ENCODE measurements at places on chromosomes 1 and 21.

GRCh38 chr1:40399984-40400704, 26.6 kb downstream of the SMAP2 start:
- no peak for DNase-seq

DNA sequence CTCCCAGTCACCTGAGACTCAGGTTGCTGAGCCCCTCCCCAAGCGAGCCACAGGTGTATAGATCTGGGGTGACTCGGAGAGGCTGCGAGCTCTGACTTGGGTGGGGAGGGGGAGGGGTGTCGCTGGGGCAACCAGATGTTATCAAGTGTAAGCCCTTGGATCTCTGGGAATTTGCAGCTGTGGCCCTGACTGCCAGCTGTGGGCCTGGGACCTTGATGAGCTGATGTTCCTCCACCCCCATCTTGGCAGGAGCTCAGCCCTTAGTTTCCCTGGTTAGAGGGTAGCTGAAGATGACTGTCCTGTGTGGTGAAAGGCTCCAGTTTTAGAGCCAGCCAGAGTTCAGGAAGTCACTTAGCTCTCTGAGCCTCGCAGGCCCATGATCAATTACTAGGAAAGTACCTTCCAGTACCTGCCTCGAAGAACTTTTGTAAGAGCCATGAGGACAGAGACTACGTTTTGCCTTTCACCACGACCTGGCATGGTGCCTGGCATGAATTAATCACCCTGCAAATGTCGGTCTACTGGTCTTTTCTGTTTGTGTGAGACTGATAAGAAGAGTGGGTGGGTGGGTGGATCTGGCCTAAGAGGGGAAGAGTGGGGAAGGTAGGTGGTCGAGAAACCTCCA, 55.8 kb downstream of the YARS1 start:
- peak; percentile 81 for DNase-seq

DNA sequence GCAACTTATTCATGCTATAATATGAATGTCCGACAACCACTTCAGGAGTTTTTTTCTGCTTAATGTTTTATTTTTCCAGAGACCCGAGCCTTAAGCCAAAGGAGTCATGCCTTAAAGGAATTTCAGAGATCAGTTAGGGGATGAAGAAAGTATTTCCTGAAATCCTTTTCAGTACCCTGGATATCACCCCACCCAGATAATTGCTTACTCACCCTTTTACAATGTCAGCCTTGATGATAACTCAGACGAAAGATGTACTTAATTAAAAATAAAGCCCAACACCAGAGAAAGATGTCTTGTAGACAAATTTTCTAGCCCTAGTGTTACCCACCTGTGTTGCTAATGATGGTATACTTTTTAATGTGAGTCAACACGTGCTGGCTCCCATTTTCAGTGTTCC, 124.1 kb downstream of the XCL2 start:
- DNase-seq = no peak

DNA sequence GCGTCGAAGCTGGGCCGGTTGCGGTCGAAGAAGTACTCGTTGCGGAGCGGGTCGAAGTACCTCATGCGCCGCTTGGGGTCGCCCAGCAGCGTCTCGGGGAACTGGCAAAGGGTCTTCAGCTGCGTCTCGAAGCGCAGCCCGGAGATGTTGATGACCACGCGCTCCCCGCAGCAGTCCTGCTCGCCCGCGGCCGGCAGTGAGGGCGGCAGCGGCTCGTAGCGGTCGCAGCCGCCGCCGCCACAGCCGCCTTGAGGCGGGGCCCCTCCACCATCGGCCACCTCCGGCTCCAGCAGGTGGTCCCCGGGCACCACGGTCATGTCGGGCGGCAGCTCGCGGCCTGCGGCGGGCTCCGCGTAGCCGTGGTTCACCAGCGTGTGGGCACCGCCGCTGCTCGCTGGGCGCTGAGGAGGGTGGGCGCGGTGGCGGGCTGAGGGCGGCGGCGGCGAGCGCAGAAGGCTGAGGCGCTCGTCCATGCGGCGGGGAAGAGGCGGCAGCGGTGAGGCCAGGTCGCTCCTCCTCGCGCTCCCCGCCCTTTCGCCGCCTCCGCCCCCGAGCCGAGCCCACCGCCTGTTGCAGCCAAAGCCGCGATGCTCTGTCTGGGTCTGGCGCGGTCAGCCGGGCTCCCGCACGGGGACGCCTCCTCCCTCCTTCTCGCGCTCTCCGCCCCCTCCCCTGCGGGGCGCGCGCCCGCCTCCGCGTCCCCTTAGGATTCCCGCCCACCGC, at the start of gene KCNA3:
KCNA3 (minus strand) TSS at position 604 of the 723 bp plus-strand sequence; CDS start at position 473, 131 bp downstream.
- no peak for DNase-seq

DNA sequence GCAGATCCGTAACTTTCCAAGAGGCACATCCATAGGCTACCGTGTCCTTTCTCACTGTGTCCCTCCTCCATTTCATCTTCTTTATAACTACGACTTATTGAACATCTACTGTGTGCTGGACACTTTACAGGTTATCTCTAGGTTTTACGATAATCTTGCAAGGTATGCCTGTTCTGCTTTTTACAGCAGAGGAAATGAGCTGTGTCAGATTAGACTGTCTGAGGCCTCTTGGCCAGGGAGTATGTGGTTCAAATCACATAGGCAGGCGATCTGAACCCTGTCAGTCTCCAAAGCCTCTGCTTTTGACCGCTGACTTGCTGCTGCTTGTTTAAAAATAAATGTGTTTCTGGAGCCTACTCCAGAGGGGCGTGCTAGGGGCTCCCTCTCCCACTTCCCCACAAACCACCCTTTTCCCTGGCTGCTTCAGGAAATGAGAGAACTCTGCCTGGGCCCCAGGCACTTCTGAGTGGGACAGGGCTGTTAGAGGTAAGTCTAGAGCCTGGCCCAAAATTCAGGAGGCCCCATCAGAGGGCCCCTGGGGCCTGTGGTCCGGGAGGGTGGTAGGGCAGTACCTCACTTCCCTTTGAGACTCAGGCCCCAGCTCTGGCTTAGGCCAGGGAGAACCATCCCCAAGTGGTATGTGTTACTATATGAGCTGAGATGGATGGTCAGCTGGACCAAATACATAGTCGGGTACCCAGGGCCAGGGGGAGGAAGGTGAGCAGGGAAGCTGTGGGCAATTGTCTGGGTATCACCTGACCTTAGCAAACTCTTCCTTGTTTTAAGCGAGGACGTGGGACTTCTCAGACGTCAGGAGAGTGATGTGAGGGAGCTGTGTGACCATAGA, 4.4 kb downstream of the PSEN2 start:
- DNase-seq = no peak

GRCh38 chr1:23570001-23570691, 10.8 kb upstream of the ID3 start:
- no peak for DNase-seq

DNA sequence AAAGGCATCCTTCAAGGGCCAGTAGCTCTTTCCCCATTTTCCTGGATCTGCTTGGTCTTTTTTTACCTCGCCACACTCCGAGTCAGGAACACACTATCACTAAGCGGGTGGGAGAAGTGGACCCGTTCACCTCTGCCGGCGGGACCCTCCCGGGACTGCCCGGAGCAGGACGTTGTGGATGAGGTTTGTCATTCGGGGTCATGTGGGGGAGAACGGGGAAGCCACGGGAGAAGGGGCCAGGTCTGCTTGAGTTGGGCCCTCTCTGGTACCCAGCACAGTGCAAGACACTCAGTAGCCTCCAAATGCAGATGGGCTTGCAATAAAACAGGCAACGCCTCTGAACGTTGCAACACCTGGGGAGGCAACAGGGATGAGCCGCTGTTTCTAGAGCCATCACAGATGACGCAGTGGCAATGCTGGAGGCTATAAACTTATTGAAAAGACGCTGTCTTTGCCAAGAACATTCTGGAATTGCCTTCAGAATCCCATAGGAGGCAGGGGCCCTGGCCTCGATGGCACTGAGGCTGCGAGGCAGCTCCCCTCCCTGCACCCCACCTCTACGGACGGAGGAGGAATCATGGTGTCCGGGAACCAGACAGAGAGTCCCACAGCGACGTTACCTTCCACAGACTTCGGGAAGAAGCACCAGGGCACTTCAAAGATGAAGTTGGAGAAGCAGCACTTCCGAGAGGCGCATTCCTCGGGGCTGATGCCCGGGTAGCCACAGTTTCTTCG, 3.8 kb downstream of the TFF2 start:
- DNase-seq = no peak

GRCh38 chr1:15736038-15736891, at the start of gene SLC25A34:
Gene SLC25A34 (plus strand): TSS chr1:15736258. CDS start chr1:15736486, 228 bp downstream.
- DNase-seq = no peak

- DNase-seq = no peak
These were observed 52.7 kb upstream of the GCLM start for GRCh38 chr1:93961906-93962305.

DNA sequence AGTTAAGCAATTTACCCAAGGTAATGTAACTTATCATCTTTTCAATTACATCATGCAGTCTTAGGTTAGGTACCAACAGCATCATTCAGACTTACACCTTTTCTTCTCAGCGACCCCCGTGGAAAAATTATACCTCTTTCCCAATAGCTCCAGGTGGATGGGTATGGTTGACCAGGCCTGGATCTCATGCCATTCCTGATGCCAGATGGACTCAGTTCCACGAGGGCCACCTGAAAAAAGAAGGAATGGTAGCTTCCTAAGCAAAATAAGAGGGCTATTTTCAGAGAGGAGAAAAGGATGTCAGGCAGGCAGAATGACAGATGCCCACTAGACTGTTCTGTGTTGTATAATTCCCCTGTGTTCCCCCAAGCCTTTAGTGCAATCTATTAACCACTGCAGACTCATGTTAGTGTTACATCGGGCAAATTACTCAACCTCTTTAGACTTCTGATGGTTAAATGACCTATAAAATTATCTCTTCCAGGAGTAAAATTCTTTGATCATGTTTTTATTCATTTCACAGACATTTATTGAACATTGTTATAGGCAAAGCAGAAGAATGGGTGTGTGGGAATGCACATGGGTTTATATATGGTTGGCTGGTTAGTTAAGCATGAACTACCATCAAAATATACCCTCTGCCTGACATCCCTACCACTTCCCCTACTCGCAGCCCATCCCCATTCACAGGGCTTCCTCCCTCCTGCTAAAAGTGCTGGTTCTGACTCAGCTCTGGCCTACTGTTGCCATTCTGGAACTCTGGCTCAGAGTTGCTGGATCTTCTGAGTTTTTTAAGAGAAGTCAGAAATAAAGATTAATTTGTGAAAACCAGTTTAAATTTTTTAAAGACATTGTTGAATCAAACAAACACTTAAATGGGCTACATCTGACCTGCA, 10.6 kb upstream of the MYSM1 start:
- peak; percentile 11 for DNase-seq

DNA sequence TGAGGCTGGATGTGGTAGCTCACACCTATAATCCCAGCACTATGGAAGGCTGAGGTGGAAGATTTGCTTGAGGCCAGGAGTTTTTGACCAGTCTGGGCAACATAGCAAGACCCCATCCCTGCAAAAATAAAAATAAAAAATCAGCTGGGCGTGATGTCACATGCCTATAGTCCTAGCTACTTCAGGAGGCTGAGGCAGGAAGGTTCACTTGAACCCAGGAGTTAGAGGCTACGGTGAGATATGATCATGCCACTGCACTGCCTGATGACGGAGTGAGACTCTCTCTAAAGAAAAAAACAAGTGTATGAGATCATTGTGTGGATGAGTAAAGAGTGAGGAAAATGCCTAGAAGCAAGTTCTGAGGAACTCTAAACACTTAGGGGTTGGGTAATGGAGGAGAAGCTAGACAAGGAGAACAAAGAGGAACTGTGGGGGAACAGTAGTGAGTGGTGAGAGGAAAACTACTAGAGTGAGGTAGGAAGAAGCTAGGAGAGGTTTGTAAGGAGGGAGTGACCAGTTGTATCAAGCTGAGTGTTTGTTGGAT, 17.0 kb downstream of the CLIC4 start:
- DNase-seq = peak; percentile 75

DNA sequence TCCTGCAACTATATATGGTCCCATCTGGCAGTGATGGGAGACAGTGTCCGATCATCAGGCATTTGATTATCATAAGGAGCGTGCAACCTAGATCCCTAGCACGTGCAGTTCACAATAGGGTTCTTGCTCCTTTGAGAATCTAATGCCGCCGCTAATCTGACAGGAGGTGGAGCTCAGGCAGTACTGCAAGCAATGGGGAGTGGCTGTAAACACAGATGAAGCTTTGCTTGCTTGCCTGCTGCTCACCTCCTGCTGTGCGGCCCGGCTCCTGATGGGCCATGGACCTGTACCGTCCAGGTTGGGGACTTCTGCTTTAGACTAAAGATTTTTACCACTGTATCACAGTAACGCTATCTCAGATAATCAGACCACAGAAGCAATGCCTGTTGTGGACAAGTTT, 63.8 kb downstream of the TGFB2 start:
- no peak for DNase-seq

DNA sequence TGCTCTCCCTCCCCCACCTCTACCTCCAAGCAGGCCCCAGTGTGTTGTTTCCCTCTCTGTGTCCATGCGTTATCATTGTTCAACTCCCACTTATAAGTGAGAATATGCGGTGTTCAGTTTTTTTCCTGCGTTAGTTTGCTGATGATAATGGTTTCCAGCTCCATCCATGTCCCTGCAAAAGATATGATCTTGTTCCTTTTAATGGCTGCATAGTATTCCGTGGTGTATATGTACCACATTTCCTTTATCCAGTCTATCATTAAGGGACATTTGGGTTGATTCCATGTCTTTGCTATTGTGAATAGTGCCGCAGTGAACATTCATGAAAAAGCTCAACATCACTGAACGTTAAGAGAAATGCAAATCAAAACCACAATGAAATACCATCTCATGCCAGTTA, 58.6 kb downstream of the DNAH14 start:
- DNase-seq = no peak
